Esophagus squamous epithelium (tissue), 5 donors: ENCODE measurements at places on chromosomes 16 and 17.

DNA sequence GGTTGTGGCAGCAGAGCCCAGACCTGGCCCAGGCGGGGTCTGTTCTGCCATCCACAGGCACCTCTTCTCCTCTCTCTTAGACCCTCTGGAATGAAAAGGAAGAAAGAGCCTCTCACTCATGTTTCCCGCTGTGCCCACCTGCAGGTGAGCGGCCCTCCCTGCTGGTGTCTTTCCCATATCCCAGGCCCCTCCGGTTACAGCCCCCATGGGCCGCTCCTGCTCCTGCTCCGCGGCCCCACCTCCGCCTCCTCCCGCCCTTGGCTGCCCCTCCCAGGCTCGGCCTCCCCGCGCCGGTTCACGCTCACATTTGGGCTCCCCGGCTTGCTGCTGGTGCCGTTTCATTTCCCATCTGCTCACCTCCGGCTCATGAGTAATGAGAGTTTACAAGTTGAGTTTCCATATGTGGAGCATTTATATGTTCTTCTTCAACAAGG is 98.7 kb upstream of the SDK2 start:
- DNase-seq: no peak

GRCh38 chr17:74962622-74963394 is 9.8 kb downstream of the HID1 start:
- DNase-seq: no peak

- no peak for DNase-seq
These were observed 196.9 kb upstream of the CDH11 start for GRCh38 chr16:65318590-65319257.

DNA sequence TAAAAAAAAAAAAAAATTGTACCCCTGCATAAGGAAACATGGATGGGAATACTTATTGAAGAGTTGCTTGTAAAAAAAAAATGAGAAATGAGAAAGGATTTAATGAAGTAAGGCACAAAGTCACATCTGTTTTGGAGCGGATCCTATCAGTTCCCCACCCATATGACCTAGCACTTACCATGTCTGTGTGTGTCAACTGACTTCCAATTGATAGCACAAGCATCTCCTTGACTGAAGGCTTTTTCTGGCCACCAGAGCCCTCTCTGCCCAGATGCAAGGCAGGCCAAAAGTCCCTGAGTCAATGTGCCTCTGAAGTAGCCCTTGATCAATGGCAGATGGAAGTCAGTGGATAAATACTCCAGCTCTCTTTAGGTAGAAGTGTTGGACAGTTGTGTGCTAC is 13.4 kb upstream of the NLK start:
- no peak for DNase-seq

DNA sequence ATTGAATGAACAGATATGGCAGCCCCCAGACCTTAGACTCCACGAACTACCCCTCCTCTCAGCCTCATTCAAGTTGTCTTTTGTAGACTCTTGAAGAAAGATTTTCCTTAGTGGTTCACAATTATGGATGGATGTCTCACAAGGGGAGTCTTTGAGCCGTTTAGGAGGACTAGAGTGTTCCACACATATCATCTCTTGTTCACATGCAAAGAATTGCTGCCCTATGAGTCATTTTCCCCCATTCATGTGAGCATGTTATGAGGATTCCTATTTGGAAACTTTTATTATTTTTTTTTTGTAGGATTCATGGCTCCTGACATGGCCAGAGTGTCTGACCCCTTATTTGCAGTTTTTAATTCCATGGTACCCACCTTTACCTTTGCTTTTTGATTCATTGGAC is 237.1 kb downstream of the SHISA9 start:
- DNase-seq: no peak

DNA sequence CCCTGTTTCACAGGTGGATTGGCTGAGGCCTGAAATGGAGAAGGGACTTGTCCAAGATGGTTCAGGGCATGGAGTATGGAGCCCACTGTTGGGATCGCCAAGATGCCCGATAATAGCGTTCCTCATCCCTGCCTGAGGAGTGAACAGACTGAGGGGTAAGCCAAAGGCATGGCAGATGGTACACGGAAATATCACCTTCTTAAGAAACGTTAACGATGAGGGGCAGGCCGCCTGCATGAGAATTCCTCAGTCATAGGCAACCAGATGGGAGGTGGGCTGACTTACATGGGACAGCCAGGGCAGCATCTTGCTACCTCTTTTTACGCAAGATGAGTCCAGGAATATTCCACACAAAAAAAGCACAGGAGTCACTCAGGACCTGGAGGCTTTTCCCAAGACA is 188.1 kb downstream of the CCDC182 start:
- no peak for DNase-seq
